ENCODE measurements at places on chromosomes 12 and 14.
A peak's percentile ranks its signal among the peaks of the same experiment; 100 is the strongest.

GRCh38 chr14:82778601-82779000 lies 1244.9 kb upstream of the SEL1L start:
- DNase-seq = no peak

GRCh38 chr12:40752011-40752410 lies 59.8 kb downstream of the CNTN1 start:
- DNase-seq = no peak

GRCh38 chr14:59314953-59315599 lies 126.6 kb downstream of the DAAM1 start:
- no peak for DNase-seq

GRCh38 chr14:73696466-73697400 lies 17.5 kb downstream of the PNMA1 start:
- DNase-seq = peak; percentile 84

DNA sequence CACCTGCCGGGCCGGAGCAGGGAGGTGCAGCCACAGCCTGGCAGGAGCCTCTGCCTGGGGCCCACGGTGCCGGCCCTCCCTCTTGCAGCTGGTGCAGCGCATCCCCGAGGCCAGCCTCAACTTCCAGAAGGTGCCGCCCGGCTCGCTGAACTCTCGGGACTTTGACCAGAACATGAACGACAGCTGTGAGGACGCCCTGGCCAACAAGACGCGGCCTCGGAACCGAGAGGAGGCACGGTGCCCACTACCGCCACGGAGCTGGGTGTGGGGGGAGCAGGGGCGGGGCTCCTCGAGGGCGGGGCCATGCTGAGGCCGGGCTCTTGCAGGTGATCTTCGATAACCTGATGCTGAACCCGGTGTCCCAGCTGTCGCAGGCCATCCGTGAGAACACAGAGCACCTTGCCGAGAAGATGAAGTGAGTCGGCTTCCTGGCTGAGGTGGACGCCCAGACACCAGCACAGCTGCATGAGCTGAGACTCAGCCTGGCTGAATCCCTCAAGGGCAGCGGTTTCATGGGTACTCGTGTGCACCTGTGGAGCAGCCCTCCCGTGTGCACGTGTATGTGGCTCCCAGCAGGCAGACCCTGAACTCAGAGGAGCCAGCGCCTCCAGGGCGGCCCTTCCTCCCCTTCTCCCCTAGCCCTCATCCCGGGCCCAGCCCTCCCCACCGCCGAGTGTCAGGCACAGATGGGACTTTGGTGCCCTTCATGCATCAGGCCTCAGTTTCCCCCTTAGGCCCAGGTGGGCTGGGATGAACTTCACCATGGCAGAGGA lies 28.6 kb downstream of the CEP170B start:
- DNase-seq = no peak

GRCh38 chr12:65279369-65280112 lies 1.1 kb downstream of the MSRB3 start:
- peak; percentile 28 for DNase-seq

- DNase-seq = no peak
Measured at GRCh38 chr12:120817559-120818330, 86.4 kb downstream of the SPPL3 start.

DNA sequence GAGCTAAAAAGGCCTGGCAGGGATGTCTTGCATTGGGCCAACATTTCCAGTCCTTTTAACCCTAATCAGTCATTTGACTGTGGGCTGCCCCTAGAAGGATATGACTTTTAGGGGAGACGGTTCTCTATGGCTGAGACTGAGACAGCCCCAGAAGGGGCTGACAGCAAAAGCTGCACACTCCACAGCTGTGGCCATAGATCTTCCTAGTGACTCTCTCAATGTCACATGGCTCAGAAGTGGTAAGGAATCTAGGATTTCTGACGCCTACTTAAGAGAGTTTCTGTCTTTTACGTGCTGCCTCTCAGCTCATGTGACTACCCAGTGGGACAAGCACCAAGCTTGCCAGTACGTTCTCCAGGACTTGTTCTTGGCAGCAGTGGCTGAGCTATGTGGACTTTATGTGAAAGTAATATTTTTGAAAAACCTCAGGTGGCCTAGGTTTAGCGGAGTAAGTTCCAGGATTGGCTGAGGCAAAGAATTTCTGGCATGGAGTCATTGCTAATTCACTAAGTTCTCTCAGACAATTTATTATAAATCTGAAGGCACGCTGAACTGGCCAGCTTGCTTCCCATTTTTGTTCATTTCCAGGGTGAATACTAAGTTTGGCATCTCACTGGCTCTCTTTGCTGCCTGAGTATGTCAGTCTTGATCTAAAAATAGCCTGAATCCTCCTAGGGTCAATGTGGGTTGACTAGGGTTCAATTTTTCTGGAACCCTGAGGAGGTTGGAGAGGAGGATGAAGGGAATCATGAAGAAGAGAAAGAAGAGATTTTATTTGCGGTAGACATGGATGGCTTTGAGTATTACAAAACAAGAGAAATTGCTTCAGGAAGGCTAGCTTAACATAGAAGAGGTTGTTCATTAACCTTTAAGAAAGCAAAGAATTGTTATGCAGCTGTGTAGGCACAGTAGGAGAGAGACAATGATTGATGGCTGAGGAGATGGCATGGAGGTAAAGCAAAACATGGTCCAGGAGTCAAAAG lies 271.8 kb downstream of the AEBP2 start:
- peak; percentile 94 for DNase-seq

DNA sequence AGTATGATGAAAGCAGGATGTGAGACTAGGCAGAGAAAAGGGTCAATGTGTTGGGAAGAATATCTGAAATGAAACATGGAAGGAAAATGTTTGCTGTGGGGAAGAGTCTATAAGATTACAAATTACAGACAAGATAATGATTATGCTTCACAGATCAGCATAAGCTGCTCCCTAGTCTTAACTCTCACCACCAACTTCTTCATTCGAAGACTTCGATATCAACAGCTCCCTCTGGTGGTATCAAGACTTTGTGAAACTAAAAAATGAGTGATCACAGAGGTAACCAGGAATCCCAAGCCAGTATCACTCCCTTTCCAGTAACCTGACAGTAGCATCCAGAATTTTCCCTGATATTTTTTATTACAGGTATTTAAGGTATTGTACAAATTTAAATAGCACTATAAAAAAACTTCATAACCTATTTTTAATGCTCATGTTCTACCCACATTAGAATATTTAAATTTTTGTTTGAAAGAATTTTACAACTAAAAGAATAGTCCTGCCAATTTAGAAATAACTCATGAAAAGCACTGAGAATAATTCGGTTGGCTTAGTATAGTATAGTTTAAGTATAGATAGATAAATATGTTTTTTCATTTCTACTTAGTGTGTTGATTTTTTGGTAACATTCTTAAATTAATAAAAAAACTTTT lies 84.4 kb downstream of the C2CD5 start:
- DNase-seq = peak; percentile 43

DNA sequence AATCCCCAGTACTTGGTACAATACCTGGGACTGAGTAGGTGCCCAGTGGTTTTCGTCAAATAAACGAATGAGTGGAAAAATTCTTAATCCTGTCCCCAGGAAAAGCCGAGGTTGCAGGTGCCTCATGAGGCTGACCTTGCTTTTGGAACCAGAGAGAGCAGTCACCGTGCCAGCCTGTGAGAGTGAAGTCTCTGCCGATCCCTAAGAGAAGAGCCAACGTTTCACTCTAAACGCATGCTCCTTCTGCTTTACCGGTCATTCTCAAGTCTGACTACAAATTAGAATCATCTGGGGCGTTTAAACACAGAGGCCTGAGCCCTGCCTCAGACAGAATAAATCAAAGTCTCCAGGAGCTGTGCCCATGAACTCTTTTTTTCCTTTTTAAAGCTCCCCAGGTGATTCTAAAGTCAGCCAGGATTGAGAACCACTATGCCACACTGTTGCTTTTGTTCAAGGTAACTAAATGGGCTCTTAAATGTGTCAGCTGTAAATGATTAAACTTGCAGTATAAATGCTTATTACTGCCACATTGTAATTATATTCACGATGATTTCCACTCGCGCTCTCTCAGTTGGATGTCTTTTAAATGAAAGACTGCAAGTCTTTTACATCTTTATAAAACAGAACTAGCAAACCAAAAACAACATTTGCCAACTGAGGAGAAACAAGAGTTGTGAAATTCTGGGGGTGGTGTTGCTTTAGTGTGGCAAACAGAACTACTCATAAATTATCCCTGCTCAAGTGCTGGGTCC lies 26.9 kb downstream of the TCP11L2 start:
- no peak for DNase-seq

DNA sequence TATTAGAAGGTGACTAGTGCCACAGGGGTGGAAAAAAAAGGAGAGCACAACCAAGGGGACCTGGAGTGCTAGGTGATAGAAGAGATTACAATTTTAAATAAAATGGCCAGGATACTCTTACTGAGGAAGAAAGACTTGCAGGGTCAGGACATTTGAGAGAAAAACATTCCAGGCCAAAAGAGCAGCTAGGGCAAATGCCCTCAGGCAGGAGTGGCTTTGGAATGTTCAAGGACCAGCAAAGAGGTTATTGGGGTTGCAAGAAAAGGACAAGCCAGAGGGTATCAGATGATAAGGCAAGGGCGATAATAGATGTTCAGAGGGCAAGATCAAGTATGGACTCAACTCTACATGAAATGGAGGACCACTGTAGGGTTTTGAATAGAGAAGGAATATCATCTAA lies 146.4 kb downstream of the KIF21A start:
- DNase-seq = no peak

DNA sequence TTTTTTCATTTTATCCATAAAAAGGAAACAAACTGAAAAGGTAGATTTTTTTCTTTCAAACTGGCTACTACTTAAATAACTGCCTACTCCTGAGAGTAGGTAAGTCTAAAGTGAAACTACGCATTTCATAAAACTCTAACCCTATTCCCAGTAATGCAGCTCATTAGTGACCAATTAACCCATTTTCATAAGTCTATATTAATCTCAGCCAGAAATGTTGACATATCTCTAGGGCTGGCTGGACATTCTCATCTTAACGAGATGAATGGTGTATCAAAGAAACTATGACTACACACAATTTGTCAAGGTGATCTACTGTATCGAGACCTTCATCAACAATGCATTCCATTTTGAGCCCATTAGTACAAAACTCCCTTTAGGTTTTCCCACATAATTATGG lies 57.2 kb downstream of the EPS8 start:
- no peak for DNase-seq

DNA sequence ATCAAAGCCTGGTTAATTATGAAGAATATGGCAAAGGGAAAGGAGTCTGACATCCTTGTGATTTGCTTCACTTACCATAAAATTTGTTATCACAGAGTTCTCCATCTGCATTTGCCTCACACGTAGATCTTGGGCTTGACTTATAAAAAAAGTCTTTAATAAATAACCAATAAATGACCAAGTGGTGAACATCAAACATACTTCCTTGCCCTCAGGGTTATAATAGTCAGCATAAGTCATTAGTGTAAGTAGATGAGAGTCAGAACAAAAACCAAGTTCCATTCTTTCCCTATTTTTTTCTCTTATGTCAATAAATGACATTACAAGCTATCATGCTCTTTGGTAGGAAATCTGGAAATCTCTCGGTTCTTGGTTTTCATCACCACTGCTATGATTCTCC lies 635.4 kb upstream of the ATXN7L3B start:
- no peak for DNase-seq

GRCh38 chr12:6396031-6396430 lies 12.1 kb downstream of the LTBR start:
- DNase-seq = no peak

DNA sequence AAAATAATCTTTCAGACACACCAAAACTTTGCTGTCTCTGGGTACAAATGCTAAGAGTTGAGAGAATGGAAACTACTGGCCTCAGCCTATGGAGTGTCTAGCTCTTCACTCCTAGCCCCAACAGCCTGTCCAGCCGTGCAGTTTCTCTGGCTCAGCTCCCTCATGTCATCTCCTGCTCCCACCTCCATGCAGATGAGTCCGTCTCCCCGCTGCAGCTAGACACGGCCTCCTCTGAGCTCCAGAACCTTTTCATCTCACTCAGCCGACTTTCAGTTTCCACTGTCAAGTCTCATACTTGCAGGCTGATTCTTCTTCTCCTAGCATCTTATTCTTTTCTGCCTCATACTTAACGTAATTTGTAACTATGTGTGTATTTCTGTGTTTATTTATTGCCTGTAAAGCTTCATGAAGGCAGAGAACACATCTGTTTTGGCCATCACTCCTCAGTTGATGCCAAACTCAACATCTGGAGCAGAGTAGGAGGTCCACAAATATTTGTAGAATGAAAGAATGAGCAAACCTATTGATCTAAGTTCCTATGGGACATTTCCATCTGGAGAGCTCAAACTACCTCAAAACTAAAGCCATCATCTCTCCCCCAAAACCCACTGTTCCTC lies 139.8 kb upstream of the PWP1 start:
- DNase-seq = peak; percentile 9

- no peak for DNase-seq
Measured at GRCh38 chr12:85448031-85448430, 168.0 kb downstream of the ALX1 start.

GRCh38 chr14:47678993-47679392 lies 3.6 kb upstream of the MDGA2 start:
- DNase-seq = no peak

All from fibroblast of lung (primary cell).